ENCODE measurements at places on chromosomes 12 and 14. TPM values are rescaled to one million over a fixed set of nuclear protein-coding genes. Genes with fewer than 3 reads are reported as not detected.
A peak's percentile ranks its signal among the peaks of the same experiment; 100 is the strongest.

GRCh38 chr12:127383281-127383680, 883.7 kb upstream of the TMEM132C start:
- no peak for DNase-seq

- DNase-seq: peak; percentile 87
Measured at GRCh38 chr12:95623554-95624170, 72.4 kb upstream of the USP44 start.

DNA sequence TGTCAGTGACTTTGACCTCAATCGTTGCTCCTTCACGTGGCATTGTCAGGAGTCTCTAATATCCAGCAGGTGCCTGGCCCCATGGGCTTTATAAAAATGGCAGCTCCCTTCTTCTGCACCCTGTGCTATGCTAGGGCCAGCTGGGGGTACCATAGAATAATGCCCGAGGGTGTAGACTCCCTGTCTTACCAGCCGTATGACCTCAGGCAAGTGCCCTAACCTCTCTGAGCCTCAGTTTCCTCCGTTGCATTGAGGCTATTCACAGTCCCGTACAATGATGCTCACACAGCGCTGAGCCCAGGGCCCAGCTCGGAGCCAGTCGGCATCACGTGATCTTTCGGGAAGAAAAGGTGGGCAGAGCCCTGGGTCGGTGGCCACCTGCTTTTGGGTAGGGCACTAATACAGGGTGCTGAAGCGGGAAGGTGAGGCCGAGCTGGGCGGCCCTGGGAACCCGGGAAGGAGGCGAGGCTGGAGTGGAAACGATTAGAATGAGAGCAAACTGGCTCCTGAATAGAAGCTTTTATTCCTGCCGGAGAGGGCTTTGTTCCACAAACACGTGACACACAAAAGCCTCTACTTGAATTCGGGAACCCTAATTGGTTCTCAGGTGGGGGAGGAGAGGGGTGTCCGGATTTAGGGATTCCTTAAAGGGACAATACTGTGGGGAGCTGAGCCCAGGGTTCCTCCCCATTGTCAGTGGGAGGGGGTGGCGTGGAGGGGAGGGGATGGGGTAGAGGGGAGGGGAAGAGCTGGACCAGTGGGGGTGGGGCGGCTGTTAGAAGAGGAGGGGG, 19.9 kb upstream of the MSI1 start:
- DNase-seq: peak; percentile 88

- DNase-seq: no peak
Measured at GRCh38 chr12:68919581-68920239, 13.3 kb downstream of the CPM start.

GRCh38 chr12:80777587-80777986, 60.9 kb downstream of the MYF5 start:
- no peak for DNase-seq

DNA sequence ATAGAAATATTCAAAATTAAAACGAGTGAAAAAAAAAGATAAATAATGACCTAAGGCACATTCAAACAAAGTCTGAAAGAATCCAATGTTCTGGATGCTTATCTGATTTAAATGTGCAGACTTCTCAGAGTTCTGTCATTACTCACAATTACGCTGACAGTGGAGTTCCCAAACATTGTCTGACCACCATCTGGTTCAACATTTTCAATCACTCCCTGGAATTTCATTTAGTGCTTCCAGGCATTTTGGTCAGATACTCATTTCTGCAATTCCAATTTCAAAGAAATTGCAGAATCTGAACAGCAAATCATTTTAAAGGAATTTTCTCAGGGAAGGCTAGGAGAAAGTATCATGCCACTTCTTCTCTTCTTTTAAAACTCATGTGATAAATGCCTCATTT, 398.2 kb upstream of the PDE3A start:
- DNase-seq: no peak

DNA sequence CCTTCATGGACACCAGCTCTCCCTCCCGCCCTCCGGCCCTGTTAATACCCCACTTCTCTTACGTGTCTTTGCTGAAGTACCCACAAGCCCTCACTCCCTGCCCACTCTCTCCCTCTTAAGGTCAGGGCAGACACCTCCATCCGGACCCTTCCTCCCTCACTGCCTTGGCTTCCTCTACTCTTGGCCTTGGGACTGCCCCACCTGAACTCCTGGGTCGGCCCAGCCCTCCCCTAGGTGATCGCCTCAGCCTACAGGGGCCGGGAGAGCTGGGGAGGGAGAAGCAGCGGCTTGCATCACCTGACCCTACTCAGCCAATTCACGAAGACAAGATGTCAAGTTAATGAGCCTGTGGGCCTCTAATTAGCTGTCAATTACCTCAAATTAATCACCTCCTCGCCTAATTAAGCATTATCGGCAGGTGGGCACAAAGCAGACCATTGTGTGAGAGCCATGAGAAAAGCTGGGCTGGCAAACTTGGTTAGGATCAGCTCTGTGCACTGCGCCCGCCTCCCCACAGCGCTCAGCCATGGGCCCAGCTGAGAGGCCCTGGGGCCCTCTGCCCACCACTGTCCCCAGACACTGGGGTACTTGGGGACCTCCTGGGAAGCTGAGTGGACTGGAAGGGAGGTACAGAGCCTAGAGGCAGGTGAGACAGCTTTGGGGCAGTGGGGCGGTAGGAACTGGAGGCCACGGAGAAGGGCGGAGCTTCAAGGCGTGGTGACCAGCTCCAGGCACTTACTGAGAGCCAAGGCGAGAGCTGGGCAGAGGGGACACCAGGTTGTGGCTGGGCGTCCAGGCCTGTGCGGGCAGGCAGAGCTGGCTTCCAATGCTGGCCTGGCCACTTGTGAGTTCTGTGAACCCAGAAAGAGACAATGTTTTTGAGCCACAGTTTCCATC, 25.1 kb upstream of the VSX2 start:
- DNase-seq: no peak

GRCh38 chr12:14558473-14558959, 9.2 kb downstream of the PLBD1 start:
- no peak for DNase-seq

- no peak for DNase-seq
Measured at GRCh38 chr14:38053666-38054065, 154.0 kb upstream of the SSTR1 start.

Gene PSMA3
- 283 TPM for total RNA-seq

Gene TMEM179
- total RNA-seq: 2.9 TPM

Gene ZC2HC1C
- 1.7 TPM for total RNA-seq

Gene AQP6
- not detected for total RNA-seq

Gene CLSTN3
- total RNA-seq: 20.4 TPM

Gene MIS18BP1
- total RNA-seq: 73.0 TPM

Gene PTGES3
- 464 TPM for total RNA-seq

All from H1 (cell line).